ENCODE measurements at places on chromosomes 16 and 17.

- no peak for DNase-seq
These were observed 43.5 kb downstream of the SNX29 start for GRCh38 chr16:12020009-12020408.

DNA sequence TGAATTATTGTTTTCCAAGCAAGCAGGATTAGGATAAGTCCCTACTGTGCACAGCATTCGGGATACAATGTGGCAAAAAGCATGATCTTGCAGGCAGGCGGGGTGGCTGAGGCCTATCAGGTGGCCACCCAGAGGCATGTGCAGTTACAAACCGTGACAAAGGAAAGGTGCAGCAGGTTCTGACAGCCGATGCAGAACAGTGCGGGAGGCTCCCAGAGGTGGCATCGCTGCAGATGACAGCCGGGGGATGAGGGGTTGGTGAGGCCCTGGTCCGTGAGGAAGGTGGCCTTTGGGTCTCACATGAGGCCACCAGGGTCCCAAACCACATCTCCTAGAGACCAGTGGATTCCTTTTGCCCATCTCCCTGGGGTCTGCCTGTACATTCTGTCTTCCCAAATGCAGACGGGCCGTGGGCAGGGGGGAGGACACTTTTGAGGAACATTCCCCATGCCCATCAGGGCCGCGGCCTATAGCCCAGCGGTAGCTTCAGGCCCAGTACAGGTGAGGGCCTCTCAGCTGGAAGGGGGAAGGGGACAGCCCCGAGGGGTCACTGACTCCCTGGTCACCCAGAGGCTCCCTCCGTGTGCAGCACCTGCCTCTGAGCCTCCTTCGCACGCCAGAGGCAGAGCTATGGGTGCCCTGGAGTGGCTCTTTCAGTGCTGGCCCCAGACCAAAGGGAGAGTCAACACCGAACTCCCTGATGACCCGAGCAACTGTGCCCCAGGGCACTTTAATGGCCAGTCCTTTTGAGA, 85.1 kb downstream of the SOCS1 start:
- DNase-seq = no peak

DNA sequence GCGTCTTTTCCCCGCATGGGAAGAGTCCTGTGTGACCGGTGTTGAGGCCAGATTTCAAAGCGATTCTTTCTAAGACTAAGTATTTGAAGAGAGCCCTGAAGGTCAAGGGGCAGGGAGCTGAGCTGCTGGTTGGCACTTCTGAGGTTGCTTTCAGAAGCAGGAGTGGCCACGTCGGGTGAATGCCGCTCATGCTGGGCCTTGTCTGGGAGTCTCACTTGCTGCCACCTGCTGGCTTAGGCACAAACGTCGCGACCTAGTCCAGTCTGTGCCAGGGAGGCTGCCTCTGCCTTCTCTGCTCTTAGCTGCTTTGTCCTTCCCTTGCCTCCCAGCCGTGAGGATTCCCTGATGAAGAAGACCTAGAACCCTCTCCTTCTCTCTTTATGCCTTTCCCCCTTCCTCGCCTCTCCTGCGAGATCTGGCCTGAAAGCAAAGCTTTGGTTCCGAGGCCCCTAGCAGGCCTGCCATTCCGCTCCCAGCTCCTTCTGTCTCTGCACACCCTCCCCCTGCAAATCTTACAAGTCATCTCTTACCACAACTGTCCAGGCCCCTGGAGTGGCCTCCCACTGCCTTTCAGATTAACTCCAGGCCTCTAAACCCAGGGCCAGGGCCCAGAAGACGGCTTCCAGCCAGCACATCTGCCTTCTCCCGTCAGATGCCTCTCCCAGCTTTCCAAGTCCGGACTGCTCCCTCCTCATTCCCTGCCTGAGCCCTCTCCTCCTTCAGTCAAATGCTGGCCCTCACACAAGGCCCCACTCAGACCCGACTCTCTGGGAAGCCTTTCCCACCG, 11.4 kb downstream of the CTNS start:
- DNase-seq = no peak

DNA sequence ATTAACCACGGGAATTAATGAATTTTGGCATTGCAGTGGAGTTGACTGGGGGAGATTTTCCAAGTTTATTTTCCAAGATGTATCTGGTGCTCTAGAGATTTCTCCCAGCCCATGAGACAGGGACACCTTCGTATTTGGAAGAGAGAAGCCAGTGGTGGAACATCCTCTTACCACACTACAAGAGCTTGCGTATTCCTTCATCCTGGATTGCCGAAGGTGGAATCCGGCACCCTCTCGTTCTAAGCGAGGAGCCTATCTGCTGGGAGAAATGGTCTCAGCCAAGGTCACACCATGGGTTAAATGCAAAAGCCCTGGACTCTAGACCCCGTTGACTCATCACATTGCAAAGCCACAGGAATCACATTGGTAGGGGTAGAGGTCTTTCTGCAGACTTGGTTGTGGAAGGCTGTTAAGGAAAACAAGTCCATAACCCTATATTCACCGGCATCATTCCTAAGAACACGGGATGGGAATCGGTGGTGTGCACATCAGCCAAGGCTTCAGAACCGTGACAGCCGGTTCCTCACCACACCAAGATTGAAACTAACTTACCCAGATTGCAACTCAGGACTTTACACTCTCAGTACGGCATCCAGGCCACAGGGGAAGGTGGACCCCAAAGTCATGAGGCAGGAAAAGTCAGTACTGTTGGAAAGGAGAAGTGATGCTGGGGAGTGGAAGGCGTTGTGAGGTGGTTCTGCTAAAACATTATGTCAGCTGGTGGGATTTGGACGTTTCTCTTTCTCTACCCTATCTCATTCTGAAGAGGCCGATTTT, 259.8 kb downstream of the CPPED1 start:
- DNase-seq = no peak

- no peak for DNase-seq
These were observed 4.2 kb upstream of the SREBF1 start for GRCh38 chr17:17840751-17841591.

DNA sequence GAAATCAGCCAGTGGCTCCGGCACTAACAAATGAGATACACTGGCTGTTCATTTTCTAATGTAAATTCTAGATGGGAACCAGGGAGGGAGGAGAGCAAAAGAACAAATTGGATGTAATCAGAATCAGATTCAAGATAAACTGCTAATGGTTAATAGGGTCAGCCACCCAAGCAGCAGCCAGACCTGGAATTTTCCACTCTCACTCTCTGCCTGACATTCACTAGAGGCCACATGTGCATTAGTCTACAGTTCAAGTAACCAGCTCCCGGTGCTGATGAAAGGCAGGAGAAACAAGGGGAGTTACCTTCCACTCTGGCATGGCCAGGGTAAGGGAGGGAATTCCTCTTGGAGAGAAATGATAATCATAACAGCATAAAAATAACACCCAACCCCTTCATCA, 597.7 kb downstream of the TOX3 start:
- no peak for DNase-seq

DNA sequence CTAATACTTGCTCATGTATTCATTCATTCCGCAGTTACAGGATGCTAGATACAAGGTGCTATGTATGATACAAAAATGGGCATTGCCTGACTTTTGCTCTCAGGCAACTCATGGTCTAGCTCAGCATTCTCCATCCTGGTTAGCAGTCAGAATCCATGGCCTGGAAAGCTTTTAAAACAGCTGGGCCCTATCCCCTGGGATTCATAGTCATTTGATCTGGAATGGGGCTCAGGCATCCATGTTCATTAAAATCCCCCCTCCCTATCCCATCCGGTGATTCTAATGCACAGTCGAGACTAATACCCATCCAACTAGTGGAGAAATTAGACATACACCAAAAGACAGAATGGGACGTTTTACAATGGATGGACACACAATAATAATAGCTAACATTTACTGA, 104.1 kb upstream of the TMEM132E start:
- DNase-seq = no peak

- DNase-seq = no peak
These were observed 657.7 kb upstream of the GOT2 start for GRCh38 chr16:59391617-59392364.

DNA sequence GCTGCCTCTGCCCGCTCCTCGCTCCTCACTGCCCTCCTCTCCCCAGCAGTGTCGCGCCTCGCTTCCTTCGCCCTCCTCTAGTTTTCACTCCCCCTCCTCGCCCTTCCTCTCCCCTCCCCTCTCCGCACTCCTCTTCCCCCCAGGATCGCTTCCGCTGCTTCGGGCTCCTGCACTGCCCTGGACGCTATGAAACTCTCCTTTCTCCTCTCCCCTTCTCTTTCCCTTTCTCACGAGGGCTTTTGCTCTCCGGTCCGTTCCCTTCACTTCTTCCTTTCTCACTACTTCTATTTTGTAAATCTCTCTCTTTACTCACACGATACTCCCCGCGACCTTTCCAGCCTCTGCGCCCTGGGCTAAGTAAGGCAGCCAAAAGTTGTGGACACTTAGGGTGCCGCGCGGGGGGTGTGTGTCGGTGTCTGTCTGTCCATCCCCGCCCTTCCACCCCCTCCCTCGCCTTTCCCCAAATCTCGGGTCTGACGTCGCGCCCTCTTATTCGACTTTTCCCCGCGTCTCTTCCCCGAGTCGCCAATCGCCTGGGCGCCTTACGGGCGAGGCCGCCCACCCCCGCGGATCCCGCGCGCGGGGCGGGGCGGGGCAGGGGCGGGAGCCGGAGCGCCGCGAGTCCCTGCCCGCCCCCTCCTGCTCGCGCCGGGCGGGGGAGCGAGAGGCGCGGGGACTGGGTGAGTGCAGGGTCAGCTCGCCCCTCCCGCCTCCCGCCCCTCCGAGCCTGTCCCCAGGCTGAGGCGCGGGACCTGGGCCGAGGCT, at the start of gene IRX3:
TSS of gene IRX3 (minus strand) at position 422 of the 765 bp plus-strand sequence. CDS start 737 bp downstream, outside the sequence.
- peak; percentile 87 for DNase-seq

DNA sequence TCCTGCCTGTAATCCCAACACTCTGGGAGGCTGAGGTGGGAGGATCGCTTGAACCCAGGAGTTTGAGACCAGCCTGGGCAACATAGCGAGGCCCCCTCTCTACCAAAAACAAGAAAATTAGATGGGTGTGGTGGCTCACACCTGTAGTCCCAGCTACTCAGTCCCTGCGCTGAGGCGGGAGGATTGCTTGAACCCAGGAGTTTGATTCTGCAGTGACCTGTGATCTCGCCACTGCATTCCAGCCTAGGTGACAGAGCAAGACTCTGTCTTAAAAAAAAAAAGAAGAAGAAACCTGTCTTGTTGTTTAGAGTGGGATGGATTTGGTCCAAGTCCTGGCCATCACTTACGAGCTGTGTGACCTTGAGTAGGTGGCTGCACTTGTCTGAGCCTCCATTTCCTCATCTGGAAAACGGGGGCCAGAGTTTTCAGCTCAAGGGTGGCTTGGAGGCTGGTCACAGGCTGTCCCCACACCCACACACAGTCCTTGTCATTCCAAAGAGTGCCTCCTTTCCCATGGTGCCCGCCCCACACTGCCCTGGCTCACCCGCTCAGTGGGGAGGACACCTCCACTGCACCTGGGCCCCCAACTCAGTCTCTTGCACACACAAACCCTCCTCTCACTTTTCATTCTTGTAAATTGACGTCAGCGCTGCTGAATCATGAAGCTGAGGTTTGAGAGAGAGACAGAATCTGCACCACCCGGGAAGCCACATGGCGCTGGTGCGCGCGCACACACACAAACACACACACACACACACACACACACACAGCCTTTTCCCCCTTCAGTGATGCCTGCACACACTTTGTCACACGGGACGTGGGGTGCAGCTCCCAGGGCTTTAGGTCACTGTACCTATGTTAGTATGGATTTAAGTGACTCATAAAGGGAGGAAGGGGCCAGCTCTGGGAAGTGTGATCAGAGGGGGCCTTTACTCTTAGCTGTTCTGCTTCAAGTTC, 4.2 kb downstream of the SOCS1 start:
- DNase-seq = no peak

DNA sequence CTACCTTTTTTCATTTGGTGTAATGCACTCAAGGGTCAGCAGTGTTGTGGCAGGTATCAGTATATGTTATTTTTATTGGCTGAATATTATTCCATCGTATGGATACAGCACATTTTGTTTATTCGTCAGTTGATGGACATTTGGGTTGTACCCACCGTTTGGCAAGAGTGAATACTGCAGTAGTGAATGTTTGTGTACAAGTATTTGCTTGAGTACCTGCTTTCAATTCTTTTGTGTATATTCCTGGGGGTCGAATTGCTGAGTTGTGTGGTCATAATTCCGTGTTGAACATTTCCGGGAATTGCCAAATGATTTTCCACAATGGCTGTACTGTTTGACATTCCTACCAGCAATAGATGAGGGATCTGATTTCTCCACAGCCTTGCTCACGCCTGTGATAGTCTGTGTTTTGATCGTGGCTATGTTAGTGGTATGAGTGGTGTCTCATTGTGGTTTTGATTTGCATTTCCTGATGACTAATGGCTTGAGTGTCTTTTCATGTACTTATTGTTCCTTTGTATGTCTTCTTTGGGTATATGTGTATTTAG, 108.4 kb downstream of the OR1D5 start:
- DNase-seq = no peak

DNA sequence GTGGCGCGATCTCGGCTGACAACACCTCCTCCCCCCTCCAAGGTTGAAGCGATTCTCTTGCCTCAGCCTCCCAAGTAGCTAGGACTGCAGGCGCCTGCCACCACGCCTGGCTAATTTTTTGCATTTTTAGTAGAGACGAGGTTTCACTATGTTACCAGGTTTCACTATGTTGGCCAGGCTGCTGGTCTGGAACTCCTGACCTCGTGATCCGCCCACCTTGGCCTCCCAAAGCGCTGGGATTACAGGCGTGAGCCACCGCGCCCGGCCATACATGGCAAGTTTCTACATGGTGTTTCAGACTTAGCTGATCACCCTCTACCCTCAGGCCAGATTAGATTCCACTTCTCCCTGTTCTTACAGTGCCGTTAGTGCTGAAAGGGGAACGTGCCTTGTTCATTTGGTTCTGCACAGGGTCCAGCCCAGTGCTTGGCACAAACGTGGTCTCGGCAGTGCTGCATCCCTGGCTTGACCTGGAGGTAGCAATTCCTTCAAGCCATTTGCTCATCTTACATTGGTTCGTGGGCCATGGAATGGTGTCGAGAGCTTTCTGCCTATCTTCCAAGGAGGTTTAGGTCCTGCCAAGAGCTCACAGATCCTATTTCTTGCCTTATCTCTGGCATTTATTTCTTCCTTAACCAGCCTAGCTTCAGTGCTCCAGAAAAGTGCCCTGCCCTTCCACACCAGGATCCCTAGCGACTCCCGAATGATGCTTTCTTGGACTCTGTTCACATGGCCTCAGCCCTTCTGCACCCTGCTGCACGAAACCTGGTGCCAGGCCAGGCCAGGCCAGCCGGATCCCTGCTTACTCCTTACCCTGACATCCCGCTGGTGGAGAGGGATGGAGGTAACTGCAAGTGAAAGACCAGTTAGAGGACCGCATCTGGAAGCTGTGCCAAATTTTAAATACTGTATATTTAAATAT, 14.8 kb upstream of the AURKB start:
- no peak for DNase-seq

GRCh38 chr17:17525311-17525710, 29.1 kb upstream of the RASD1 start:
- no peak for DNase-seq

All from posterior vena cava (tissue), 2 donors.